Kidney glomerular epithelial cell (primary cell): ENCODE measurements at places on chromosomes 1 and 21.

GRCh38 chr1:209029737-209030136 is 553.8 kb upstream of the CAMK1G start:
- peak; percentile 4 for DNase-seq

- peak; percentile 61 for DNase-seq
These were observed 20.1 kb upstream of the COL16A1 start for GRCh38 chr1:31723828-31724359.

- DNase-seq = no peak
These were observed 3.1 kb downstream of the KCTD3 start for GRCh38 chr1:215569986-215570824.

DNA sequence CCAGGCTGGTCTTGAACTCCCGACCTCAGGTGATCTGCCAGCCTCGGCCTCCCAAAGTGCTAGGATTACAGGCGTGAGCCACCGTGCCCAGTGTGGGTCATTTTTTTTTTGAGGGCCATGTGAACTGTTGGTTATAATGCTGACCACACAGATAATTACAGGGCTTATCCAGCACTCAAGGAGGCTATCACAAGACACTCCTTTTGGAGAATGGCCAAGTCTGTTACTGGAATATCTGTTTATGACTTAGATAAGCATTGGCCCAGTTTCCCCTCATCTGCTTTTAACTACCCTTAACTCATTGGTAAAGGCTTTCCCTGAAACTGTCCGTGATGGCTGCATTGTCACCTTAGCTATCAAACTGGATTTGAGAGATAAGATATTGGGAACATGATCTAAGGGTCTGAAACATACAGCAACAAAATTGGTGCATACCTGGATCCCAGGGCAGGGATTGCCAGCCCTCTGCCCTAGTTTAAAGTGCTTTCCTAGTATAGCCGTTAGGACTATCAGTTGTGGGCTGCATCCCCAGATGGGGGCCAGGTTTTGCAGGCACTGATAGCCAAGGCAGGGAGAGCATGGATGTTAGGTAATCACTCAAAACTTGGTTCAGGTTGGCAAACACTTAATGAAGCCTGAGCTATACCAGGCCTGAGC is 15.6 kb downstream of the SZT2 start:
- DNase-seq = no peak

GRCh38 chr1:187038784-187039183 is 210.0 kb downstream of the PLA2G4A start:
- no peak for DNase-seq

GRCh38 chr1:151737479-151737878 is 16.2 kb downstream of the RIIAD1 start:
- DNase-seq = no peak

DNA sequence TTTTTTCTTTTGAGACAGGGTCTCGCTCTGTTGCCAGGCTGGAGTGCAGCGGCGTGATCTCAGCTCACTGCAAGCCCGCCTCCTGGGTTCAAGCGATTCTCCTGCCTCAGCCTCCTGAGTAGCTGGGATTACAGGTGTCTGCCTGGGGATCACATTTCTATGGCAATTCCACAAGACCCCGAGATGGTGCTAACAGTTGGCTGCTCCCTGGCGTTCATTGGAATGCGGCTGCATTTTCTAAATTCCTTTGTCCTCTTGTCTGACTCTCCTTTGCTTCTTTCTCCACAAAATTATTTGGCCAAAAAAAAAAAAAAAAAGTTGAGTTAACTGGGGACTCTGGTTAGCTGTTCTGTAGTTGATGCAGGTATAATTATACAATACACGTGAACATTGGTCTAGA is 176.4 kb downstream of the ETS2 start:
- DNase-seq = peak; percentile 47

DNA sequence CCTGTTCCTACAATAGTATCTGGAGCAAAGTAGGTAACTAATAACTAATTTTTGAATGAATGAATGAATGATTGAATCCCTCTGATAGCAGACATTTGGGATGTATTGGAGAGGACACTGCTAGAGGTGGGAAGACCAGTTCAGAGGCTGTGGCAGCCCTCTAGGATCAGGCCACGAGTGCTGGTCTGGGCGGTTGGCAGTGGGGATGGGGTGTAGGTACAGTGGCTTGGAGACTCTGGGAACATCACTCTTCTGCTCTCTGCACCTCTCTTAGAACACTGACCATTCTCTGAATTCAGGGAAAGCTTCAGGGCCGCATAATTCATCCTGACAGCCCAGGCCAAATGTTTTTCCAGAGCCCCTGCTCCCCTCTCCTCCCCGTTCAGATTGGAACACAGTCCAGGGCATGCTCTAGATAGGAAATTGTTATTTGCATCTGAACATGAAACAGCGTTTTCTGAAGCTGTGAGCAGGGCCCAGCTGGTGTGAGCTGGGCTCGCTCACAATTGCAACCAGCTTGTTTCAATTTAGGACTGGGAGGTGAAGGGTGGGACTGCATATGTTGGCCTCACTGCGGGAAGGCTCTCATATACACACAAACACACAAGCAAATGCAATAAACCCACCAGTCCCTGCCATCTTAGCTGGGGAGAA is 253.1 kb upstream of the USP24 start:
- no peak for DNase-seq

DNA sequence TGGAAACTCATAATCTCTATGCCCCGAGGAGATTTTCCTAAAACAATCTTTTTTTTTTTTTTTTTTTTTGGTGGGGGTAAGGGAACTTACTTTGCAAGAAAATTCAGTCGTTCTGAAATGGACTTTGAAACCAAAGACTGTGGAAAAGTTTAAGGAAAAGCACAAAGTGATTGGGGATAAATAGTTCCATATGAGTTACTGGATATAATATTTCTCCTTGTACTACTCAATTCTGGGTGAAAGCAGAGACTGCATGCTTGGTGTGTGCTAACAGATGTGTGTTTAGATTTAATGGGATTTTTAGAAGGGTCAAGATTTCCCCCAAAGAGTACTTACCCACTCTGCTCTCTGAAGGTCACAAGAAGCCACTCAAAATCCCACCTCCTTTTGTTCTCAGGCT is 204.9 kb upstream of the USP24 start:
- no peak for DNase-seq

- peak; percentile 49 for DNase-seq
These were observed 56.3 kb downstream of the SMYD3 start for GRCh38 chr1:246450611-246451251.

DNA sequence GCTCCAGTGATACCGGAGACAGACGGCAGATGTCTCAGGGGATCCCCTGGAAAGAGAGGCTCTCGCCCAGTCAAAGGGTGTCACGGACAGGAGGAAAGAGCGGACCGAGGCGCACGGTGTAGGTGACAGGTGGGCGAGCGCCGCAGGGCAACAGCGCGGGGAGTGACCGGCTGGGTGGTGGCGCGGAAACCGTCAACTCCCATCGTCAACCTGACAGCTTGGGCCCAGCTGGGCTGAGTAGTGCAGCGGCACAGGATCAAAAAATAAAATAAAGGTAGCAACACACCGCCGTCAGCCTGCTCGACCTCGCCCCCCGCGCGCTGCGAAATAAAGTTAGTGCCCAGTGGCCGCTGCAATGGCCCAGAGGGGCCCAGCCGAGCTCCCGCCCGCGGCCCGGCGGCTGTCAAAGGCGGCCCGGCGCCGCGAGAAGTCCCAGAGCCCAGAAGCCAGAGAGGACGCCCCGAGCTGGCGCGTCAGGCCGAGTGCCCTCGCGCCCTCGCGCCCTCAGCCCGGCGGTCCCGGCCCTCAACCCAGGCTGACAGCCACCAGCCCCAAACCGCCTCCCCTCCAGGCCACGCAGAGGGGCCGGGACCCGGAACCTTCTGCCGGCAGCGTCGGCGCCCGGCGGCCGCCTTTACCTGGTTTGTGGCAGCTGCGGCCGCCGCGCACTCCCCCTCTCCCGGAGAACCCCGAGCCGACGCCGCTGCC is at the start of gene LYST:
Gene LYST (minus strand): TSS at position 702 of the 708 bp plus-strand sequence. CDS start 36,489 bp downstream, outside the sequence.
- peak; percentile 31 for DNase-seq

- peak; percentile 36 for DNase-seq
These were observed 8.0 kb upstream of the TNFRSF14 start for GRCh38 chr1:2548068-2548589.

GRCh38 chr1:204979891-204980649 is 62.9 kb upstream of the CNTN2 start:
- DNase-seq = no peak

- DNase-seq = no peak
These were observed 1.1 kb upstream of the RPRD2 start for GRCh38 chr1:150362721-150363425.

DNA sequence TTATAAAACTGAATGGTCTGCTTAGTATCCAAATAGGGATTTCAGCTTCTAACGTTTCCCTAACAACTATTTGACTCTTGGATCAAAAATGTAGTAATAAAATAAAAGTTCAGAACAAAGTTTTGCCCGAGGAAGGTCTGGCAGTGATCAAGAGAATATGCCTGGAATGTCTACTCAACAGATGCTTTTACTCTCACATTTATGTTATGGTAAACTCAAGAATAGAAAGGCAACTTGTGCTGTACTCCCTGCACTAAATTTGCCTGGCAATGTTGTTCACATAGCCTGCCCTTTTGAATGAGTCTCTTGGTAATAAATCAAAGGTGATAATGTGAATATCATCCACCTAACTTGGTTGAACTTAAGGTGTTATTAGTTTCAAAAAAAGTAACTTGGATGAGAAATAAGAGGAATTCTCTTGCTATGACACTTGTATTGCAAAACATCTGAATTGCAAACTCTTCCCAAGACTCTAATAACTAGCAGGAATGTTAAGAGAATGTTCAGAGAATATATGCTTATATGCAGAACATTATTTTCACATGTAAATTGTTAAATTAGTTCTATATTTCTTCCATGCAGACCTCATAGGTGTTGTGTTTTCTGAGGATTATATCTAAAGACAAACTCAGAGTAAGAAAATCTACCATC is 215.8 kb downstream of the COL24A1 start:
- no peak for DNase-seq

DNA sequence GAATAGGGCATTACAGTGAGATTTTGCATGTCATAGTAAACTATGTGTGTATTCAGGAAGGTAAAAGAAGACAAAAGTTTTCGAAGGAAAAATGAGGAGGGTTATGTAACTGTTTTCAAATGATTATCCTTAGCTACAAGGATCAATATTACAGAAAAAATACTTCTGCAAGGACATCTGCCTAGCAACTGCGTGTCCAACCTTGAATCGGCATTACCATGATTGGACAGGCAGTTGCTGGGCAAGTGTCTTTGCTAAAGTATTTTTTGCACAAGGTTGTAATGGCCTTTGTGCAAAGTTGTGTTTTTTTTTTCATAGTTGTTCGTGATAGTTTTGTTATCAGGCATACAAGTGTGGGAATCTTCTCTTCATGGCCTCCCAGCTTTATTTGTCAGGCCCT is 136.8 kb downstream of the FASLG start:
- no peak for DNase-seq

DNA sequence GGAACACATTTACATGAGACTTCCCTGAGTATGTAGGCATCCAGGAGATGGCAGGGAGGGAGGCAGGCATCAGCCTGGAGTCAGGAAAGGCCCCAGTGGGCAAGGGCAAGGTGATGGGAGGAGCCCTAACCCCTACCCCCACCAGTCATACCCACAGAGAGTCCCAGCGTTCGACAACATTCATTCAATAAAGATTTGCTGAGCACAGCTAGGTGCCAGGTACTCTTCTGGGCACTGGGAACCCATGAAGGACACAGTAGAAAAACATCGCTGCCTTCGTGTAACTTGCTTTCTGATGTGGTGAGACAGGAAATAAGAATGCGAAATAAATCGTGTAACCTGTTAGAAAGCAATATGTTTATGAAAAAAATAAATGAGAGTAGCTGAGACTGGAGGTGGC is 77.3 kb upstream of the GADD45A start:
- DNase-seq = no peak

DNA sequence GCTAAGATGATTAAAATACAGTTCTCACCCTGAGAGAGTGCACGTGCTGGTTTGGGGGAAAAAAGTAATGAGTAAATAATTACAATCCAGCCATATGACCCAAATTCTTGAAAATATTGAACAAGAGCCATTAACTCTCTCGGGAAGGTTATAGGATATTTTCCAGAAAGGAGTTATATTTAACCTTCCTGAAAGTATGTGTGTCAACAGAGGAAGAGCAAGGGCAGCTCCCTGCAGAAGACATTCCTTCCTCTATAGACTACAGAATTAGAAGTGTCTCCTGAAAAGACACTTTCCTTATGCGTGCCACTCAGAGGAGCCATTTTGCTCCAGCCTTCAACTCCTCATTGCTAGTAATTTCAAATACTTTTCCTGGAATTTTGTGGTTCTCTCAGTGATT is 648.7 kb downstream of the USP25 start:
- DNase-seq = no peak

- DNase-seq = no peak
These were observed 177.6 kb upstream of the HMCN1 start for GRCh38 chr1:185556561-185556960.

DNA sequence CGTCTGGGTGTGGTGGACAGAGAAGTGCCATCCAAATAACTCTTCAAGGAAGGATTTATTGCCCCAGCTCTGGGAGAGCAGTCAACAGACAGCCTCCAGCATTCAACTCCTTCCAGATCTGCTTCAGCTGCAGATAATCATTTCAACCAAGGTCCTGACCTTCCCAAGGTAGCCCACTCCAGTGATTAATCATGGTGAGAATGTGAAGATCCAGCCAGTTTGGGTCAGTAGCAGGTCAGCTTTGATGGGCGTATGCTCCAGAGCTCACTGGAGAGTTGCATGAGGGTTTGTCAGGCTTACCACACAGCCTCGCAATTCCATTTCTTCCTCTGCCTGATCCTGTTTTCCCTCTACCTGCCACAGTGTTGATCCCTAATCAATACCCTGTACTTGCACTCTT is 214.5 kb upstream of the ZRANB2 start:
- DNase-seq = no peak
